ENCODE measurements at places on chromosomes 5 and 9.

DNA sequence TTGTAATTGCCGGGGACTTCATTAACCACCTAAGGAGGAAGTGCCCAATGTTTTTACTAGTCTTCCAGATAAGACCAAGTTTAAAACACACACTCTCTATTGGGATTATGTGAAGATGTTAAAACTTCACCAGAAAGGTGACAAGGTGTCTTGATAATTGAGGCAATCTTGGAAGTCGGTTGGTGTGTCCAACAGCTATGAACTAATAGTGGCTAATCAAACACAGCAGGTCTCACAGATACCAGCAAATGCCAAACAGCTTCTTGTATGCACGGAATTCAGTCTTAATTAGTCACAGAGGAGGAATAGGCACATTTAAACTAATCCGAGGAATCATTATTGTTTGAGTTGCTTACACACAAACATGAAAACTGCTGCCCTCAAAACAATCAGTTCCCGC is 214.5 kb downstream of the SEC61B start:
- H3K27ac ChIP-seq, result no peak overlapping the region
- H3K4me3 ChIP-seq, result no peak overlapping the region
- no peaks in the 10 kb centered on the region for H3K4me1 ChIP-seq
- H3K36me3 ChIP-seq, result no peaks in the 10 kb centered on the region
- no peaks in the 10 kb centered on the region for H3K27me3 ChIP-seq
- DNase-seq, result no peak

DNA sequence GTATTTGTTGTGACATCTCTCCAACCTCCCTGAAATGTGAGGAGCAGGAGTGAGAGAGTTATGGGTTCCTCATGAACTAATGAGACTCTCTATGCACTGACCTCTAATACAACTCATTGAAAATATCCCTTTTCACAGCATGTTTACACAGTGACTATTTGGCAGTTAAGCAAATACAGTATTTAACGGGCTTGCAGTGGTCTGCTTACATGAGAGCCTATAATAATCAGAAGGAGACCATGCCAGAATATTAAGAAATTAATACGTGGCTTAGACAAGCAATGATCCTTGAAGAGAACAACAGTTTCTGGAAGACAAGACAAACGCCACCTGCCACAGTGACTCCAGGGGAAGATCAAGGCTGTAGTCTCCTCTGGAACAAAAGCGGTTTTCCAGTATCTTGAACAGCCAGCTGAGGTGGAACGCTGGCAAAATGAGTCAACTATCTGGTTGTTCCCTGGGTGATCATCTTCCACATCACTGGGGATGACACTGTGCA is 424.5 kb downstream of the DMAC1 start:
- no peak for DNase-seq
- no peak overlapping the region for H3K27ac ChIP-seq
- no peaks in the 10 kb centered on the region for H3K36me3 ChIP-seq
- H3K27me3 ChIP-seq, result no peaks in the 10 kb centered on the region
- peaks cover 14% of the 10 kb centered on the region for H3K4me1 ChIP-seq

DNA sequence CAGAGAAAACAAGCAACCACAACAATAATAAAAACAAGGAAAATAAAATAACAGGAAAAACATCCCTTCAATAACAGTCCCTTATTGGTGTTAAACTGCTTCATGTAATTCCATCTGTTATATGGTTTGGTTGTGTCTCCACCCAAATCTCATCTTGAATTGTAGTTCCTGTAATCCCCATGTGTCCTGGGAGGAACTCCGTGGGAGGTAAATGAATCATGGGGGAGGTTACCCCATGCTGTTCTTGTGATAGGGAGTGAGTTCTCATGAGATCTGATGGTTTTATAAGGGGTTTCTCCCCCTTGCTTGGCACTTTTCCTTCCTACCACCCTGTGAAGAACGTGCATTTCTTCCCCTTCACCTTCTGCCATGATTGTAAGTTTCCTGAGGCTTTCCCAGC is 369.8 kb downstream of the TMEM232 start:
- no peak for DNase-seq
- H3K4me3 ChIP-seq, result no peak overlapping the region
- no peaks in the 10 kb centered on the region for H3K36me3 ChIP-seq
- H3K27ac ChIP-seq, result no peak overlapping the region
- H3K27me3 ChIP-seq, result no peaks in the 10 kb centered on the region

DNA sequence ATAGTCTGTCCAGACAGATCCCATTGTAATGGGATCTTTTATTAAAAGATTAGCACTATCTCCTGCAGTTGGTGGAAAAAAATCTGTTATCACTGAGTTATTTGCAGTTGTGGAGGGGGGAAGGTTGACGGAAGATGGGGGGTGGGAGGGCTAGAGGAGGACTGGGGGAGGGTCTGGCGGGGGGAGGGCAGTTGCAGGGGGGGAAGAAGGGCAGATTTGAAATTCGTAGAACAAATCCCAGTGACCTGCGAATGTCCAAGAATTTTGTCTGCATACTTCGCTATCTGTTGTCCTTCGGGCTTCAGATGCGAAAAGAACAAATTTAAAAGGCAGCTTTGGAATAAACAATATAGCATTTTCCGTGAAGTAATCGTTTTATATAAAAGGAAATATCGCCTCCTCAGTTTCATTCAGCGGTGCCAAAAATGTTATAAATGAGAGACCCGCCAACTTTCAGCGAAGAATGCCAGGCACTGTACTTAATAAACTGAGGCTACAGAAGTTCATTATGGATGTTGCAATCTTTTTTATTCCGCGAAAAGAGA is 1.3 kb upstream of the FST start:
- peak overlapping the region; percentile 71 for H3K4me3 ChIP-seq
- peak overlapping the region; percentile 67 for H3K27ac ChIP-seq
- no peaks in the 10 kb centered on the region for H3K27me3 ChIP-seq
- H3K36me3 ChIP-seq, result no peaks in the 10 kb centered on the region

- H3K36me3 ChIP-seq, result no peaks in the 10 kb centered on the region
- no peaks in the 10 kb centered on the region for H3K27me3 ChIP-seq
- H3K27ac ChIP-seq, result no peak overlapping the region
- no peaks in the 10 kb centered on the region for H3K4me1 ChIP-seq
- DNase-seq, result no peak
- H3K4me3 ChIP-seq, result no peak overlapping the region
Measured at GRCh38 chr5:65076251-65076869, 307.6 kb downstream of the CWC27 start.

GRCh38 chr9:133443982-133444381 is 15.8 kb upstream of the CACFD1 start:
- no peaks in the 10 kb centered on the region for H3K36me3 ChIP-seq
- no peaks in the 10 kb centered on the region for H3K27me3 ChIP-seq
- DNase-seq, result no peak
- no peaks in the 10 kb centered on the region for H3K4me1 ChIP-seq
- H3K27ac ChIP-seq, result no peak overlapping the region

DNA sequence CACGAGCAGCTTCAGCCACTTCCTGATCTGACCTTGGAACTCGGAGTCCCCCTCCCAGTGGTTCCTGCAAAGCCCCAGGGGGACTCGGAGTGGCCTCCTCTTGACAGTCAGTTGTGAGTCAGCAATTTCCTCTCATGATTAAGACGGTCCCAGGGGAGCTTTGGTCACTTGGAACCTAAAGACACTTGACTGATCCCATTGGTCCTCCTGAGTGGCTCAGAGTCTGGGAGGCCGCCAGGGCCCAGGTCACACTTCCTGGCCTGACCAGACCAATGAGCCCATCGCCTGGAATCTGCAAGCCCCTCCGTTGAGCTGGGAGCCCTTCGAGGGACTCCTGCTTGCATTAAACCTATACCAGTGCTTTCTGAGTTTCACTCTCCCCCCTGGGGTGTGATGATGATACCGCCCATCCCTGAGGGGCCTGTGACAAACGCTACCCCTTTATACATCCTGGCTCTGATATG is 29.1 kb downstream of the TSPAN17 start:
- peak; percentile 11 for DNase-seq

GRCh38 chr5:73759771-73760170 is 133.8 kb downstream of the ARHGEF28 start:
- H3K27me3 ChIP-seq, result no peaks in the 10 kb centered on the region
- no peak for DNase-seq

DNA sequence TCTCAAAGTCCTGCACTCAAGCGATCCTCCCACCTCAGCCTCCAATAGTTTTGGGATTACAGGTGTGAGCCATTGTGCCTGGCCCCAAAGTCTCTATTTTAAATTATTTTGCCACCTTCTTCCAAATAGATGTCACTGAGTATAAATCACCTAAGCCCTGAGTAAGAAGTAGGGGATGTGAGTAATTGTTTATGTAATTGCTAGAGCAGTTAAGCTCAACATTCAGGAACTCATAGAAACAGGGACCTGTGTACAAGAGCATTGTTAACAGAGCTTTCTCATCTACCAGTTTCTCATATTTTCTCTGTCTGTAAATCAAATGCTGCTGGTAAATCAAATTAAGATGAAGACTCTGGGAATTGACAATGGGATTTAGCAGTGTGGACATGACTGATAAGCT is 26.3 kb downstream of the CDK7 start:
- no peak overlapping the region for H3K4me3 ChIP-seq
- no peaks in the 10 kb centered on the region for H3K27me3 ChIP-seq
- H3K27ac ChIP-seq, result no peak overlapping the region
- H3K36me3 ChIP-seq, result peaks cover 56% of the 10 kb centered on the region
- DNase-seq, result no peak
- no peaks in the 10 kb centered on the region for H3K4me1 ChIP-seq

DNA sequence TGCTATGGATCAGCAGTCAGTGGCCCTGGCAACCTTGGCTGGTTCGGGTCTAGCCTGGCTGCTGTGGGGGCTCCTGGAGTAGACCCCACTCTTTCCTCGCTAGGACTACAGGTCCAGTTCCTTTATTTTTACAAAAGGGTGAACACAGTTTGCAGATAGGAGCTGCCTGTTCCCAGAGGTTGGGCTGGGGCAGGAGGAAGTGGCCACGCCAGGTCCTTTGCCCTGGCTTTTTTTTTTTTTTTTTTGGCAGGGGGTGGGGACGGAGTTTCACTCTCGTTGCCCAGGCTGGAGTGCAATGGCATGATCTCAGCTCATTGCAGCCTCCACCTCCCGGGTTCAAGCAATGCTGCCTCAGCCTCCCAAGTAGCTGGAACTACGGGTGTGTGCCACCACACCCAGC is 7.9 kb downstream of the SLC2A6 start:
- no peak overlapping the region for H3K4me3 ChIP-seq
- no peak for DNase-seq
- H3K27ac ChIP-seq, result no peak overlapping the region
- H3K36me3 ChIP-seq, result no peaks in the 10 kb centered on the region
- no peaks in the 10 kb centered on the region for H3K4me1 ChIP-seq

DNA sequence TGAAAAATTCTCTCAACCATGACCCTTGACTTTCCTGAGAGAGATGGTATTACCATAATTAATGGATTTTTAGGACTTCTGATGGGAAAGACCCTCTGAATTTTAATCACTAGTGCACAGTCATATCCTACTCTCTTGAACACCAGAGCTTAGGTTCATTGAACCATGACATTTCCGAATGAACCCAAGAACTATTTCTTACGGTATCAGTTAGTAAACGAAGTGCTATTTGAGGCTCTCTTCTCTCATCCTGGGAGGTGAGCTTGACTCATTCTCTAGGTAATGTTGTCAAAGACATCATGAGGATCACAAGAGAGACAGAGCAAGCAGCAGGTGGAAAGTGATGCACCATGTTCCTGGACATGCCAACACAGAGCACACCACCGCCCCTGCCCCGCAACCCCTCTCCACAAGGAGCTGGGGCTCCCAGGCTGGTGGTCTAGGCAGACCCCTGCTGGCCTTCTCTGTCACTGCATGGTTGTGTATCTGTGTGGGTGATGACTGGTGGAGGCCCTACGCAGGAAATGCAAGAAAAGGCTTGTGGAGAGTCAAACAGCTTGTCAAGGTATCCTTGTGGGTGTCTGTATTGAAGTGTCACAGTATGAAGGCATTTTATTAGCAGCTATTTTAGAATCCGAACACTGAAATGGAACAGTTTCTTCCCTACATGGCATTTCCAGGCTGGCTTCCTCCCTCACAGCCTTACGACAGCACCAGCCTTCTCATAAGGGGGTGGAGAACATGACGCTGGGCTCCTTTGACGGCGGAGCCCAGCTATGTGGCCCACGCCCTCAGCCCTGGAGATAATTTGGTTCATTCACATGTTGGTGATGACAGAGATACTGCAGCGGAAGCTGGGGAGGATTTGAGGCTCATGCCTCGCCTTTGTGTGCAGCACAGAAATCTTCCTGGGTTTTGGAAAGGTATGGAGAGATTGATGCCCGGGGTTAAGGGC is 297.6 kb downstream of the NTRK2 start:
- no peak overlapping the region for H3K27ac ChIP-seq
- no peak for DNase-seq
- no peaks in the 10 kb centered on the region for H3K4me1 ChIP-seq
- no peak overlapping the region for H3K4me3 ChIP-seq
- H3K36me3 ChIP-seq, result no peaks in the 10 kb centered on the region
- H3K27me3 ChIP-seq, result no peaks in the 10 kb centered on the region
